ENCODE measurements at places on chromosomes 7 and 10.
A peak's percentile ranks its signal among the peaks of the same experiment; 100 is the strongest.

- DNase-seq, result no peak
Measured at GRCh38 chr7:134422638-134423037, 36.3 kb downstream of the AKR1B1 start.

DNA sequence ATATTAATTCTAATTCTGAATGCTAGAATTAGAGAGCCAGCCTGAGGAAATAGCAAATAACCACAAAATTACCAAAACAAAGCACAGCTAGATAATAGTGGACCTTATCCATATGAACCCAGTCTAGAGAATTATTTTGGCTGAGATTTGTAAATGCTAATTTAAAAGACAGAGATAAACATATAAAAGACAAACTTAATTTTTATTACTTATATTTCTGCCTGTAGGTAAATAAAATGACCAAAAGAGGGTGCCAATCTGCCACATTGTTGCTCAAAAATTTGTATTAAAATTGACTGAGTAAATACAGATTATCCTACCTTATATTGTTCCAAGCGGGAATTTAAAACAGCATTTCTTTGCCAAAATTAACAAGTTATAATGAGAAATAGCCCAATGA, 20.2 kb downstream of the RTKN2 start:
- no peak for DNase-seq

DNA sequence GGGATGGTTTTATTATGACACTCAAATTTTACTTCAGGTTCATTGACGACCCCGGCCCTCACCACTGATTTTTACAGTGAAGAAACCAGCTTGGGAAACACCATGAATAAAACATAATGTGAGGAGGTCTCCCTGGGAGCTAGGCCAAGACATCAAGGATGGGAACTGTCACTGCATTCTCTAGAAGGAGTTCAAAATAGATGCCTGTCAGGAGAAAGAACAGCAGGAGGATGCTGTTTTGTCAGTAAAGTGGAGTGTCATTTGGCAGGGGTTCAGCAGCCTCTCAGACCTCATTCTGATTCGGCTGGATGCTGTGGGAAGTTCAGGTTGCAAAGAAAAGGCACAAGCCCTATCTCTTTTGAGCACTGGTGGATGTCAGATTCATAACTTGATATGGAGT, 360.3 kb upstream of the C7orf33 start:
- no peak for DNase-seq

DNA sequence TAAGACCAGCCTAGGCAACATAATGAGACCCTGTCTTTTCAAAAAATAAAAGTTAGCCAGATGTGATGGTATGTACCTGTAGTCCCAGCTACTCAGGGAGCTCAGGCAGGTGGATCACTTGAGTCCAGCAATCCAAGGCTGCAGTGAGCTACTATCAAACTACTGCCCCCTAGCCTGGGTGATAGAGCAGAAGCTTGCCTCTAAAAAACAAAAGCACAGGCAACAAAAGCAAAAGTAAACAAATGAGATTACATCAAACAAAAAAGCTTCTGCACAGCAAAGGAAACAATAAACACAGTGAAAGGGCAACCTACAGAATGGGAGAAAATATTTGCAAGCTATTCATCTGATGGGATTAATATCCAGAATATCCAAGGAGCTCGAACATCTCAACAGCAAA, 65.4 kb downstream of the FANK1 start:
- no peak for DNase-seq

- no peak for DNase-seq
Measured at GRCh38 chr10:93913706-93914105, 19.9 kb downstream of the SLC35G1 start.

- peak; percentile 75 for DNase-seq
Measured at GRCh38 chr7:142603870-142604448, 145.3 kb upstream of the PRSS1 start.

DNA sequence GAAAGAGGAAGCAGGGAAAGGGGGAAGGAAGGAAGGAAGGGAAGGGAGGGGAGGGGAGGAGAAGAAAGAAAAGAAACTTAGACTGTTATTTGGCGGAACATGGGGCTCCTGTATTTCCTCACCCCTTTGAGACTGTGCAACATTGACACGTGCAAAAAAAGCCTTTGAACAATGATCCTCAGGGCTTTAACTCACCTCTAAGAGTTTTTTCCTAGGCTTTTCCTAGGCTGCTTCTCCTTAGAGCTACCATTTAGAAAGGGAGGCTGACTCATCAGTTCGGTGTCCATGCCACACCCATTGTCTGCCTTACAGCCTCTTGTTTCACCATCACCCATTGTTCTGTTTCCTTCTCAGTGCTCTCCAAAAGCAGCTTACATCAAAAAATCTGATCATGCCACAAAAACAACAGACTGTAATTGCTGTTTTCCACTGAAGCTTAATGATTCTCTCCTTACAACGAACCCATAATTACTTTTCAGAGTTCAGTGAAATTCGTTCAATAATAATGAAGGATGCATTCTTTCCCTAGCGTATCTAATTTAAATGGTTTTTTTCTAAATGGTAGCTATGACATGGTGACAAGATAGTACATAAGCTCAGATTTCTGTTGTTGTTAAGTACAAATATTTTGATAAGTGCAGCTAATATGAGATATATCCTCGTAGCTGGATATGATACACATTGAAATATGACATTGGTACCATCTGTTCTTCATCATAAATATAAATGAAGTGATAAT, 90.8 kb downstream of the PRLHR start:
- DNase-seq, result peak; percentile 63

DNA sequence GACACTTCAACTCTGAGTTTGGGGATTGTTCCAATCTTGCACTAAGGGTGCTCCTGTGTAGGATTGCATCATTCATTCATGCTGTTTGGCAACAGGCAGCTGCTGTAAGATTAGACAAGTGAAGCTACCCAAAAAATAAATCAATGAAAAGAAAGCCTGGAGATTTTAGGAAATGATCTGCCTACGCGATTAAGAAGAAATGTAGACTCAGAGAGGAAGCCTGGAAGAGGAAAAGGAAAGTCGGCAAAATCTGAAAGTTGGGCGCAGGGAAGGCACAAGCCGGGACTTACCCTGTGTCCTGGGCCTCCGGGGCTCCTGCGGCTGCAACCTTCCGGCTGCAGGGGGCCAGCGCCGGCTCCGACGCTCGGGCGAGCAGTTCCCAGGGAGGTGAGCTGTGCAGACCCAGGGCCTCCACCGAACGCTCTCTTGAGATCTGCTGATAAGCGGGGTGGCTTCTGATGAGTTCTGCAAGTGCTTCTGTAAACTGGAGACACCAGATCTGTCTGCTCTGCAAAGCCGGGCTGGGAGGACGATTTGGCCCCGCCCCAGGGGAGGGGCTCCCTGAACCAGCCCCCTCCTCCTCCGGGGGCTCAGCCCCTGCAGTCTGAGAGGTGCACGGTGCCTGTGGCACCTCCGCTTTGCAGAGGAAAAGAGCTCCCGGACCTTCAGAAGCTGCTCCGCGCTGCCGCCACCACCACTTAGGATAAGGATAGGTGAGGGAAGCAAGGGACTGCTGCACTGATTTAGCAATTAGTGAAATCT, 17.4 kb downstream of the PSPH start:
- peak; percentile 65 for DNase-seq

- DNase-seq, result no peak
Measured at GRCh38 chr7:14835384-14835783, 67.2 kb downstream of the DGKB start.

- DNase-seq, result no peak
Measured at GRCh38 chr10:67971311-67971710, 86.9 kb downstream of the SIRT1 start.

DNA sequence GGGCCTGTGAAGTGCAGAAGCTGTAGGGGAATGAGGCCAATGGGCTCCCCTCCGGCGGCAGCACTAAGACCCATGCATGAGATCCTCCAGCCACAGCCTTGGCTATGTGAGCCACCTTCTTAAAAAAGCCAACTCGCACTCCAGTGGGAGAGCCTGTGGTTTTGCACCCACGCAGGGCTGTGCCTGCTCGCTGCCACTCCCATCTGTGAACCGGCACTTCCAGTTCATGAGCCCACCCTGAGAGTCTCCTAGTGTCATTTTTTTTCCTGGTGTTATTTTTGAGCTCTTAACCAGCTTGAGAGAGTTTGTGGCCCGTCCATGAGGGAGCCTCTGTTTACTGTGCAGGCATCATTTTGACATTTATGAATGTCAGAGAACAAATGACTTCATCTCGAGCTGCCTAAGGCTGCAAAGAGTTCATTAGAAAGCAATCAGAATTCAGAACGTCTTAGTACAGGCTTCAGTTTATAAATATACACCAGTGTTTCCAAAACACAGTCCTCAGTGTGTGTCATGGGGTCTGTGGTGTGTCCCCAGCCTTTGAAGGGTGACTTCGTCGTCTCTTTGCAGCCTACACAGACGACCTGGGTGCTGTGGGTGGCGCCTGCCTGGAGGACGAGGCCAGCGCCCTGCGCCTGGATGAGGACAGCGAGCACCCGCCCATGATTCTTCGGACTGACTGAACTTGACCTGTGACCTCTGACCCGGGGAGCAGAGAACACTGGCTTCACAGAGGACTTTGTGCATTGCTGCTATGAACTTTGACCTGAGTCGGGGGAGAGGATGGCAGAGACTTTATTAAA, 40.4 kb downstream of the WIPI2 start:
- DNase-seq, result no peak

- DNase-seq, result no peak
Measured at GRCh38 chr10:101558671-101559595, 29.1 kb downstream of the POLL start.

GRCh38 chr7:55494951-55495350, 77.4 kb downstream of the VOPP1 start:
- no peak for DNase-seq

- DNase-seq, result no peak
Measured at GRCh38 chr7:112873831-112874553, 83.8 kb upstream of the TMEM168 start.

DNA sequence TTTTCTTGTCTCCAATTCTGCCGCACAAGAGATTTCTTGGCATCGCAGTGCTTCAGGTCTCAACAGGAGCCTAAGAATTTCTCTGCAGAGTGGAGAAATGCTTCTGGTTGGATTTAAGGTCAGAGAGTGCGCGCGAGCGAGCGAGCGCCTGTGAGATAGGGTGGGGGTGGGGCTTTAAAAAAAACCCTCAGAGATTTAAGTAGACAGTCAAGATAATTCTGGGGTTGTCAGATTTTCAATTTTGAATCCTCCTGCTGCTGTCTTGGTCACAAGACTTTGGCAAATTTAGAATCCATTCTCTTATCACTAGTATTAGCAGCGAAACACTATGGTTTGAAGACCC, 49.7 kb downstream of the CPEB3 start:
- no peak for DNase-seq

- DNase-seq, result no peak
Measured at GRCh38 chr7:128404886-128405470, 4.8 kb downstream of the IMPDH1 start.

DNA sequence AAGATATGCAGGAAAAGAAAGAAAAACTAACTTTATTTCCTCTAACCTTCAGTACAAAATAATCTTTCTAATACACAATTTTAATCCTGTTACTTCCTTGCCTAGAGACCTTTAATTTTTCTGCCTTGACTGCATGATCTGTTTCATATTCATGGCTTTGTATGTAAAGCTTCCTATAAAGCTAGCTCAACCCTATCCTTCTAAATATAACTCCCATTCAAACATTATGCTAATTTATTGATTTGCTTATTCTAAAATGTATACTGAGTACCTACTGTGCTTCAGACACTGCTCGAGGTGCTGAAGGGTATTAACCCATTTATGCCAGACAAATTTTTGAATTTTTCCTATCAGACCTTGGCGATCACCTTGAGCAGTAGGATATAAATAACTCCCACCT, 47.6 kb downstream of the SEMA3C start:
- no peak for DNase-seq

DNA sequence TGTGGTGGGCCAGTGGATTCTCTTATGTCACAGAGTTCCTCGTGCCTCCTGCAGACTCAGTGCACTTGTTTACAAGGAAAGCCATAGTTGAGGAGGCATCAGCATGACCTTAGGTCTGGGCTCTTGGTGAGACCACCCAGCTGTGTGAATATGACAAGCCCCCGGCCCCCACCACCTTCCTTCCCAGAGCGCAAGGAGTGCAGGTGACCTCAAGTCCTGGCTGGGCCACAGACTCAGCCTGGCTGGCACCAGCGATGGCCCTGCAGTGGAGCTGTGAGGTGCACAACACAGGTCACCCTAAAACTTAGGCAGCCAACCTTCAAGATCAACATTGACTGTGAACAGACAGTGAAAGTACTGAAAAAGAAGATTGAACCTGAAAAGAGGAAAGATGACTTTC, 14.2 kb upstream of the SEMA3E start:
- no peak for DNase-seq

DNA sequence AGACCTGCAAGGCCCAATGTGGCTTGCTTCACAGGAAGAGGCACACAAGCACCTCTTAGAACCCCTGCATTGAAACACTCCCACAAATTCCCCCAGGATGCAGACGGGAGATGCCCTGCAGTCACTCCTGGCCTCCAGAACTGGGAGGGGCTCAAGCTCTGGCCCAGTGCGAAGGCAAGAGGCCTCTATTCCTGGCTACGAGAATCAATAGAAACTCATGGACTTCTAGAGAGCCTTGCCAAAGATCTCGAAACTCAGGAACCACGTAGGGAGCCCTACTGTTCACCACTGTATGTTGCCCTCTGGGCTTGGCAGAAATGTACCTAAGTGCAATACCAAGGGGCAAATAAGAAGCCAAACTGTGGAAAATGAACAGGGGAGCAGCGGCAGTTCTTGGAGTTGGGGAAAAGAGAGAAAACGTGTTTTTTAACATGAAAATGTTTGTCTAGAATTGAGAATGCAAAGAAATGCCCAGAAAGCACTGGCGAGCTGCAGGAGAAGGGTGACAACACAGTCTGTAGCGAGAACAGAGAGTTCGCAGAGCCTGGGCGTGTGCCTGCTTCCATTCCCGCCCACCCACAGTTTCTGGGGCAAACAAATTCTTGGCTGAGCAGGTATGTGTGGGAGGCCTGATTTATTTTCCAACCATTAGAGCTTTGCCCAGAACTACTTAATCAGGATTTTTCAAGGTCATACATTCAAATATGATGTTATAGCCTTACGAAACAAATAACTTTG, 260.5 kb upstream of the KLF14 start:
- no peak for DNase-seq

GRCh38 chr10:133421336-133422222, 2.8 kb downstream of the SPRN start:
- no peak for DNase-seq

GRCh38 chr10:24995072-24995471, 20.9 kb downstream of the ENKUR start:
- no peak for DNase-seq

GRCh38 chr10:128852902-128853301, 614.1 kb upstream of the MGMT start:
- no peak for DNase-seq

- DNase-seq, result no peak
Measured at GRCh38 chr7:82210416-82211184, 233.0 kb downstream of the CACNA2D1 start.

- DNase-seq, result no peak
Measured at GRCh38 chr7:23802720-23803397, 92.8 kb downstream of the STK31 start.

DNA sequence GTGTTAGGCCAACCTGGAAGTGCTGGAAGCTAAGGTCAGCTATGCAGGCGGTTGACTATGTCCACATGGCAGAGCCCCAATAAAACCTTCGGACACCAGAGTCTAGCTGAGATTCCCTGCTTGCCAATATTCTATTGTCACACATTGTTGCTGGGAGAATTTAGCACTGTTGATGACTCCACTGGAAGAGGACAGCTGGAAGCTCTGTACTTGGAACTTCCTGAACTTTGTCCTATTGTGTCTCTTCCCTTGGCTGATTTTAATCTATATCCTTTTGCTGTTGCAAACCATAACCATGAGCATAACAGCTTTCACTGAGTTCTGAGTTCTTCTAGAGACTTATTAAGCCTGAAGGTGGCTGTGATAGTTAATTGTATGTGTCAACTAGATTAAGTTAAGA, 12.0 kb downstream of the XRCC2 start:
- no peak for DNase-seq

- DNase-seq, result no peak
Measured at GRCh38 chr7:34675749-34676374, 17.8 kb downstream of the NPSR1 start.
